ENCODE measurements at places on chromosomes 4 and X.

DNA sequence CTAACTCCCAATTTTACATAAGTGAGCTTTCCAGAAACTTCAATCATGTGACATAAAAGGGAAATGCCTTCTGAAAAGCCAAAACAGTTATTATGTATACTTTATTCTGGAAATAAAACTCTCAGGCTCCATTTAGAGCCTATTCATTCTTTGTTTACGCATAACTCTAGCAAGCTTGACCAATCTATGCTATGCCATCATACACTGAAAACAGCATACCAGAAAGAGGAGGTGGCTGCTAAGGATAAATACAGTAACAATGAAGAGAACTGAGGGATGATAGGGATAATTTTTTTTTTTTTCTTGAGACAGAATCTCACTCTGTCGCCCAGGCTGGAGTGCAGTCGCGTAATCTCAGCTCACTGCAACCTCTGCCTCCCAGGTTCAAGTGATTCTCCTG lies 24.4 kb downstream of the CDKL2 start:
- DNase-seq, result no peak

DNA sequence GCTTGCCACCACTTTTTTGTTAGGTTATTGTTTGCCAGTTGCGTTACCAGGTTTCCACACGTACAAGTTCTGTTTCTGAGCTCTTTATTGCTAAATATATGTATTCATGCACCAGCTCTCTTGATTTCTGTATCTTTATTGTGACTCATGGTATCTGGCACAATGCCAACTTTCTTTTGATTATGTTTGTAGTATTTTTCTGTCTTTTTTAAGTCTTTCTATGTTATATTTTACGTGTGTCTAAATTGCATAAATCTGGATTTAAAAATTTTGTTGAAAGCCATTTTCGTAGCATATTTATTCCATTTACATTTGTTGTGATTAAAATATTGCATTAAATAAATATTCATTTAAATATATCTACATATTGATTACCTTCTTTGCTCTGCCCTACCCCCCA lies 73.8 kb downstream of the KDM6A start:
- no peak for DNase-seq

GRCh38 chrX:6660567-6661264 lies 125.8 kb upstream of the VCX3A start:
- no peak for DNase-seq

- no peak for DNase-seq
Measured at GRCh38 chrX:38627683-38628082, 66.3 kb downstream of the TSPAN7 start.
